ENCODE measurements at places on chromosomes 6 and 20.
A peak's percentile ranks its signal among the peaks of the same experiment; 100 is the strongest.

- DNase-seq, result no peak
Measured at GRCh38 chr6:358847-359246, 32.7 kb upstream of the IRF4 start.

DNA sequence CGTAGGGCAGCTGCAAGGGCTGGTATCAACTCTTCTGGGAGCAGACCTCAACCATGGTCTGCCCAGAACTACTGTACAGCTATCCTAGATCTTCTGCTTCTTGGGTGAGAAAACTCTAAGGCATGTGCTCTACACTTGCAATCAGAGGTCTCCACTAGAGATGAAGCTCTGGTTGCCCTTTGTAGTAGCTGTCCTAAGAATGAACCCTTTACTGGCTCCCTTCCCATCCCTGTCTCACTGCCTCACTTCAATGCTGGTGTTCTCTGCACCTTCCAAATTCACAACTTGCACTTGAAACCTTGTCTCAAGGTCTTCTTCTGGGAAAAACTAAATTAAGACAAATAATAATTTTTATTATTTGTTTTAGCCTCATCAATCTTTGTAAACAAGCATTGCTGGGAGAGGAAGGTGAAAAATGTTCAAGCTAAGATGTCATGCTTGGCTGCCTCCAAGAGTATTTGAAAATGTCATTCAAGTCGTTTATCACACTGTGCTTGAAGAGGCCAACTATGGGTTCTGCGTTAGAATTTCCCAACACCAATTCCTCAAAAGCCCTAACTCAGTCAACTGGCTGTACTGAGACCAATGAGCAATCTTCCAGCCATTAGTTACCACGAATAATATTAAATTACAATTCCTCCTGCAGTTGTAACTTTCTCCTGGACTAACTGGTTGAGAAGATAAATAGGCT is 255.7 kb upstream of the PRND start:
- DNase-seq, result no peak

GRCh38 chr20:8457978-8458377 is 325.9 kb downstream of the PLCB1 start:
- no peak for DNase-seq

- peak; percentile 64 for DNase-seq
Measured at GRCh38 chr6:43477235-43478007, at the start of gene TJAP1. TJAP1 (plus strand) TSS chr6:43477570; CDS start chr6:43499002, 21,432 bp downstream.

DNA sequence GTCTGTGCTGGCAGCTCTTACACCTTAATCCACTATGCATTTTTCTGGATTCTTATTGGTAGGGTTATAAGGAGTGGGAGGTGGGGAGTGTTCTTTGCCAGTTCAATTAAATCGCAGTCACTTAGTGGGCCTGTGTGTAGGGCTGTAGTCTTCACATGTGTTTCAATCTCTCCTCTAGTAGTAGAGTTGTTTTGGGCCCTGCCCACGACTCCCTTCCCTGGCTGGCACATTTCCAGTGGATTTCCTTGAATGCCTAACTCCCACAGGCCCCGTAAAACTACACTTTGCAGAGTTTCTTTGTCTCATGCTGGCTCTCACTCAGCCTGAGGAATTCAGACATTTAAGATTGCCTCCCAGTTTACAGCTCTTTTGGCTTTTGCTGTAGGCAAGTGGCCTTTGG is 414.0 kb upstream of the OPRM1 start:
- no peak for DNase-seq

- DNase-seq, result peak; percentile 44
Measured at GRCh38 chr6:90062667-90063066, 168.4 kb downstream of the GJA10 start.

- DNase-seq, result no peak
Measured at GRCh38 chr6:53411451-53411850, 62.7 kb upstream of the ELOVL5 start.

DNA sequence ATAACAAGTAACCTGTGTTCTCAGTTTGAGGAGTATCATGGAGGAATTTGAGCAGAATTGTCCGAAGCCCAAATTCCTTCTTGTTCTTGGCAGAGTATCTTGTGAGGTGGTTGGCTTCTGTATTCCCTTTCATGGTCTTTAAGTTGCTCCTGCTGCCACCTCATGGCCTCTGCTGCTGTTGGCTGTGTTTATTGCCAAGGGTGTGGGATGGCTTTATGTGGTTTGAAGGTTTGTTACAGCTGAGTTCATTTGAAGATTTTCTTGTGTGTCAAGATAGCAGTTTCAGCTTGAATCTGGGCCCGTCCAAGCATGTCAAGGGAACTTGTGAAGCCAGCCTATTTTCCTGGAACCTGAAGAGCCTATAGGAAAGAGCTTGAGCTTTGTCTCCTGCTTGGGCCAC is 20.2 kb upstream of the TTK start:
- DNase-seq, result peak; percentile 82

GRCh38 chr6:2746557-2747061 is 4.1 kb downstream of the MYLK4 start:
- no peak for DNase-seq

- peak; percentile 39 for DNase-seq
Measured at GRCh38 chr6:150144294-150144868, 1.5 kb downstream of the PPP1R14C start.

GRCh38 chr6:26044140-26045064 is 42.8 kb upstream of the HFE start:
- peak; percentile 19 for DNase-seq

DNA sequence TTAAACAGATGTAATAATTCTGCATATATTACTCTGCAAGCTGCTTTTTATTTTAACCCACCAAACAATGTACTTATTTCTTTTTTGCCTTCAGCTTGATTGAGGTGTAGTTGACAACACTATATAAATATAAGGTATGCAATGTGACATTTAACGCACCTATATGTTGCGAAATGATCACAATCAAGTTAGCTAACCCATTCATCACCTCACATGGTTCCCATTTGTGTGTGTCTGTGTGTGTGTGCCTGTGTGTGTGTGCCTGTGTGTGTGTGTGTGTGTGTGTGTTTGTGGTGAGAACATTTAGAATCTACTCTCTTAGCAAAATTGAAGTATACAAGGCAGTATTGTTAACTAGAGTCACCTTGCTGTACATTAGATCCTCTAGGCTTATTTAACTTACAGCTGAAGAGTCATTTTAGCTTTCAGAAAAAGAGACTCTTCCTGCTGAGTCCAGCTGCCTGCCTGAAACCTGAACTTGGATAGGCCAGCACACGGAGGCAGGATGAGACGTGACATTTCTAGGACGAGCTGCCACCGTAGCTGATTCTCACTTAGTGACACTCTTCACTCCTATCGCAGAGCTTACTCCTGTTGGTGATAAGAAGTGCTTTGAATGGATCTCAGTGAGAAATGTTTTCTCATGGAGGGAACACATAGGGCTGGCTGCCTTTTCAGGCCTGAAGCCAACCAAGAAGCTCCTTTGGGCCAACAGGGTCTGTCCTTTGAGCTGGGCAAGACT is 126.5 kb upstream of the RIPOR2 start:
- no peak for DNase-seq

- peak; percentile 86 for DNase-seq
Measured at GRCh38 chr20:38764567-38765318, 16.5 kb downstream of the ACTR5 start.

GRCh38 chr6:166936079-166936787 is 20.1 kb downstream of the RNASET2 start:
- DNase-seq, result no peak

GRCh38 chr6:148967011-148967520 is 220.2 kb downstream of the UST start:
- no peak for DNase-seq

GRCh38 chr6:35624341-35625070 is 64.2 kb downstream of the FKBP5 start:
- no peak for DNase-seq

DNA sequence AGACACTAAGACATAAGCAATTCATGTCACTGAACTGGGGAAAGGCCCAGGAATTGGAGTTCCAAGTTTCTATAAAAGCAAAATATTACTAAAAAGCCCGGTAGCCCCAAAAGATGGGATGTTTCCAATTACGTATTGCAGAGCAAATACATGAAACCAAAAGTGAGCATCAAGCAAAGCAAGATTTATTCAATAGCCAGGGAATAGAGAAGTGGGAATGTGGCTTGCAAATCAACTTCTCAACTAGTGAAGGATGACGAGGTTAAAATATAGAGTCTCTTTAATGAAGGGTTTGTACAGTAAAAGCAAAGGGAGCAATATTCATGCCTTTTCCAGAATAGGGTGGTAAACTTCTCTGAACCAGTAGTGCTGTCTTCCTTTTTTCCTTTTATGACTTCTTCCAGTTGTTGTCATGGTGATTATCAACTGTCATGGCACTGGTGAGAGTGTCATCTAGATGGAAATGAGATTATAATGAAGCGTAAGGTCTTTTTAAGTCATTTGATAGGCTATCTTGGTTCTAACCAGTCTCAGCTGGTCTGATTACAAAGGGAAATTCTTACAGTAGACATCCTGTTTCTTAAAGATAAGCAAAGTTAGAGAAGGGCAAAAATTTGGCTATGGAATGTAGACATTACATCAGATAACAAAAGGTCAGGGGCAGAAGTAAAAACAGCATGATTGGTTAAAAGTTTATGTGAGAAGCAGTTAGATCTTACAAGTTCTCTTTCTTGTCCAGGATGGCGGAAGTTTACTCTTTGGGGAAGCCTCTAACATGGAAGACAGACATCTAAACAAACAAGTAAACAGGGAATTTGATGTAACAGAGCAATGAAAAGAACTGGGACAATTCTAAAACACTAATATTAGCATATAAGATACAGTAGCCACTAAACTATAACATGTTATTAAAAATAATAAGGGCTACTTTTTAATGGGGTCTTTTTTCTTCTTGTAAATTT is 96.9 kb downstream of the TBX18 start:
- DNase-seq, result no peak

- no peak for DNase-seq
Measured at GRCh38 chr20:37669773-37670236, 24.0 kb upstream of the CTNNBL1 start.

GRCh38 chr20:12715371-12715770 is 293.4 kb upstream of the SPTLC3 start:
- peak; percentile 72 for DNase-seq

DNA sequence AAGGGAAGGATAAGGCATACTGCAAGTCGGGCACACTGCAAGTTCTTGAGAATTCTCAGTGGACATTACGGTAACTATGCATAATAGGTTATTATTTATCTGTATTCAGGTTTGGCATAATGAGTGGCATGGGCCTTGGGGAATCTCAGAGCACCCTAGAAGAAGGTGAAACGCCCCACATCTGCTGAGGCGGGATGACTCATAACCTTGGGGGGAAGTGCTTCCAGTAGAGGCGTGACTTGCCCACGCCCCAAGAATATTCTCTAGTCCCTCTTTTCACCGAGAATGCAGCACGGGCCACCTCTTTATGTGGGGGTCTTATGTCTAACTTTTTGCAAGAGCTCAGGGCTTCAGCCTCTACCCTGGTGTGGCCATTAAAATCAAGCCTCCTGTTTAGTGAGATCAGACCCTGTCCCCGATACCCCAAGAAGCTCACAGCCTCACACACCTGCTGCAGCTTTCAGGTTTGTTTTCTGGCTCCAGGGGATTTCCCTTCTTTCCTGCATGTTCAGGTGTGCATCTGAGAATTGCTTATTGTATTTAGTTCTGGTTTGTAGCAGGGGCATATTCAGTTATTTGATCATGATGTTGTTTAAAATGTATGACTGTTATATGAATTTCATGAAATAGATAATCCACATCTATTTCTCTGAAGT is 19.1 kb downstream of the ZFP64 start:
- DNase-seq, result no peak

DNA sequence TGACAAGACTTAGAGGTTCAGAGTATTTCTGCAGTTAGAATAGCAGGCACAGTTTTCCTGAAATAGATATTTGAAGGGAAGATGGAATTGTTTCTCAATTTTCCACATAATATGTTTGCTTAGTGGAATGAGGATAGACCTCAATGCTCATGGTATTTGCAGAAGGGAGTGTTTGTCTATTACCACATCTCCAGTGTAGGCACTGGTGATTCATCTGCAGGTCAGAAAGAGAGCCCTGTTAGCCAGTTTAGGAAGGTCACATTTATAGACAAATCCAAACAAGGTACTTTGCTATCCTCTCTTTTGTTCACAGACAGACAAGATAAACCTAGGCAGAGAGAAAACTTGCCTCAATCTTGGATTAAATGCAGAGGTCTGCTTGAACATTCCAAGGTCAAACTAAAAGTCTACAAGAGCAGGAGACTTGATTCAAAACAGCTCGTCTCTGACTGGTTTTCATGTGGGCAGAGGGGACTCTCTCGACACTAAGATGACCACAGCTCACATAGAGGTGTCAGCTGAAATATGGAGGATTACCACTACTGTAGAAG is 22.8 kb downstream of the ISM1 start:
- peak; percentile 39 for DNase-seq

DNA sequence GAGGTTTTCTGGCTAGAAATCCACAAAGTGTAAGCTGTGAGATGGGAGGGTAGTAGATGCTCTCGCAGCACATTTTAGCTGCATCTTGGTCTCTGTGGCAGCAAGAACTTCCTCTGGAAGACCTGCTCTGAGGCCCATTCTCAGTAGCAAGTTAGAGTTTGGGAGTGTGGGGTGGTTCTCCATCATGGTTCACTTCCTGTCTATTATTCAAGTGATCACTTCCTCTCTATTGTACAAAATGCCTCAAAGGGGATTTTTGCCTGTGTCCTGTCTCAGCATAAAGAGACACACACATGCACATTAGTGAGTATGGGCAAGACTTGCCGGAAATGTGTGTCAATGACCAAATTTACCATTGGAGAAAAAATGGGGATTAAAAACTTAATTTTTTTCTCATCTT is 42.5 kb downstream of the LYRM2 start:
- no peak for DNase-seq

- DNase-seq, result no peak
Measured at GRCh38 chr6:169530752-169531123, 171.1 kb downstream of the WDR27 start.

- no peak for DNase-seq
Measured at GRCh38 chr6:21245488-21245887, 348.1 kb upstream of the SOX4 start.

GRCh38 chr6:143060354-143060805 is 309 bp upstream of the AIG1 start:
- peak; percentile 78 for DNase-seq

- DNase-seq, result peak; percentile 82
Measured at GRCh38 chr6:52929321-52930164, 20.0 kb upstream of the GSTA3 start.

Data from foreskin keratinocyte (primary cell).